ENCODE measurements at places on chromosomes 3 and 15.

DNA sequence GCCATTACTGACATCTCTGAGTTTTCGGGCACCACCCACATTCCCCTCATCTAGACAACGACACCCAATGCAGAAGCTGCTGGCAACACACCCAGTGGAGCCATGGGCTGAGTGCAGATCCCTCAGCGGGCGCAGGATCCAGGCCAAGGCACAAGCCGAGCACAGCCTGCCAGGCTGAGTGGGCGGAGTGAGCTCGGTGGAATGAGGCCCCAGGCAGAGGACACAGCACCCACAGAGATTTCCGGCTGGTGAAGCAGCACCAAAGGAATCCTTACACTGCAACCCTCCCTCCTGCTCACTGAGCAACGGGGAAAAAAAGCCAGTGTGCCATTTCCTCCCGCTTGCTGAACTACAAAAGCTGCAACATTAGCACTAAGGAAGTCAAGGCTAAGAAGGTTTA, 34.3 kb downstream of the ZMAT3 start:
- DNase-seq = no peak

DNA sequence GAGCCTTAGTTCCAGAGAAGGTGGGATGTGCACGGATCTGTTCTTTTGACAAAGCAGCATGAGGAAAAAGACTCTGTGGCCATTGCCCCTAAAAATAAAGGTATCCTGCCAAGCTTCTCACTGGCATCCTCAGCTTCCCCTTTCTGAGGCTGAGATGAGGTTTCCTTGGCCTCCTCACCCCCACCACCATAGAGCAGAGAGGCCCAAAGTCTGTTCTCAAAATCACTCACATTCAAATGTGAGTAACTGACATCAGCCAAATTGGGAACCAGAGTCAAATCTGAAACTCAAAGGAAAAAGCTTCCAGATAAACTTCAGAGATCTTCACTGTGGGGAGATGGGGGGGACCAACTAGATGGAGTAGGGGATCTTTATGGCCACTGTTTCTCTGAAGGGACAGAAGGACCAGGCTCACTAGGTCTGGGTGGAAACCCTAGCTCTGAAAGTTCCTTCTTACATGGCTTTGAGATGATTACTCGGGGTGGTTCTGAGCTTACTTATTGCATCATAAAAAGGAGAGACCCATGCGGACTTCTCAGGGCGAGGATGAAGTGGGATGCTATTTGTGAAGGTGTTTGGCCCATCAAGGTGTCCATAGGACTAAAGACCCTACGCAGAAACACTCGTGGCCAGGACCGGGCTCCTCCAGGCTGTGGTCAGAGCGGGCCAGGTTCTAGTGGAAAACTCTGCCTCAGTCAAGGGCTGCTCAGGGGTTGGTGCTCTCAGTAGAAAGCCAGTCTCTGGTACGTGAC, 61.5 kb upstream of the MEF2A start:
- no peak for DNase-seq

- DNase-seq = no peak
Measured at GRCh38 chr3:75906555-75907112, 121.3 kb upstream of the ZNF717 start.

DNA sequence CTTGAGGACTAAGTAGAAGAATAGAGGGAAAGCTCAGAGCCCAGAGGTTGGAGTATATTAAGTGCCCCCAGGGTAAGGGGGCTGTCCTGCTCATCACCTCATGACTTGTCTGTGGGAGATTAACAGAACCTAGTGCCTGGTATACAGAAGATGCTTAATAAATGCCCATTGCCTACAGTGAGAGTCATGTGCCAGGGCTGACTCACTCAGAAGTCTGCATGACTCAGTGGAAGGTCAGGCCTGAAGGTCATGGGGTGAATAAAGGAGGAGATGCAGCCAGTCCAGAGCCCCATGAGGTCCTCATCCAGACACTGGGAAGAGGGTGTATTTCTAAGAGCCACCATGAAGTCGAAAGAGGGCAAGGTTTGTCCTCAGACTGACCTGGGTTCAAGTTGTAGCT, 62.5 kb upstream of the TLE3 start:
- no peak for DNase-seq

GRCh38 chr15:47409038-47409437, 308.3 kb upstream of the SEMA6D start:
- DNase-seq = no peak

- DNase-seq = no peak
Measured at GRCh38 chr15:20358779-20359414, 182.7 kb downstream of the GOLGA6L6 start.

DNA sequence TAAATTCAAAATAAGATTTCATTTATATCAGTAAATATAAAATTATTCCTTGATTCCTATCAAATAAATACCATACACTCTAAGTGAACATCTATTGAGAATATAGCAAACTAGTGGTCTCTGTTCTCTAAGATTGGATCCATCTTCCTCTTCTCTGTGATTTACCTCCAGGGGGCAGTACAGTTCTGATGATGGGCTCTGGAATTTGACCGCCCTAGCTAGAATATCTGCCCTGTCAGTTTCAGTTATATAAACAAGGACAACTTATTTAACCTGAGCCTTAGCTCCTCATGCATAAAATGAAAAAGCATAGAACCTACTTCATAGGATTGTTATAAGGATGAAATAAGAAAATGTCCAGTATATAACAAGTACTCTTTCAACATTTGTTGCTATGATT, 171.1 kb upstream of the CCDC54 start:
- DNase-seq = no peak

DNA sequence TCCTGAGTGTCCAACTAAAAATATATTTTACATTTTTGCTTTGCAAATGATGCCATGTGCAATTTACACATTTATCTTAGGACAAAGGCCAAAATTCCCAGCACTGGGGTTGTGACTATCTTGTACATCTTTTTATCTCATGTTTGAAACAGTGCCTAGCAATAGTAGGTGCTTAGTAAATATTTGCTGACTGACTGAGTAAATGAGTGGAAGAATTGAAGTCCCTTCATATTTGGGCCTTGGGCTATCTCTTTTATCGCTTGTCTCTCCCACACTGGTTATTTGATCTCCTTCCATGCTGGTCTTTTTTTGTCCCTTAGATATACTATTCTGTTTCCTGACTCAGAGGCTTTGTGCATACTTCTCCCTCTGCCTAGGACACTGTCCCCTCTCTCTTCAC, 213.1 kb upstream of the GOLGA6L4 start:
- no peak for DNase-seq

GRCh38 chr3:100073714-100074307, 40.5 kb downstream of the FILIP1L start:
- peak; percentile 80 for DNase-seq

DNA sequence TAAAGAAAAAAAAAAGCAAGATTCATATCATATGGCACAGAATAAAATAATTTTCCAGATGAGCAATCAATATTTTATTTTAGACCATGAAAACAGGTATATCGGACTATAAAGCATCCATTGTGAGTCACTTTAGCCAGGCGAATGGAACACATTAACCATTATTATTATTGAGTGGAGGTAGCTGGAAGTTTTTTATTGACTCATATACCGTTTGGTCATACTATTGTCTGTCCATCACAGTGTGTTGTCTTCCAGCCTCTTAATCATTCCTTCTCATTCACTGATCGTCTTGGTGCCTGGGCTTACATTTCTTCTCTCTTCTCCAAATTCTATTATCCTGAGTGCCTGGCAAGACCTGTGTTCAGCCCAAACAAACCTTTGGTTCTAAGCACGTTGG, 634.8 kb downstream of the MECOM start:
- no peak for DNase-seq

DNA sequence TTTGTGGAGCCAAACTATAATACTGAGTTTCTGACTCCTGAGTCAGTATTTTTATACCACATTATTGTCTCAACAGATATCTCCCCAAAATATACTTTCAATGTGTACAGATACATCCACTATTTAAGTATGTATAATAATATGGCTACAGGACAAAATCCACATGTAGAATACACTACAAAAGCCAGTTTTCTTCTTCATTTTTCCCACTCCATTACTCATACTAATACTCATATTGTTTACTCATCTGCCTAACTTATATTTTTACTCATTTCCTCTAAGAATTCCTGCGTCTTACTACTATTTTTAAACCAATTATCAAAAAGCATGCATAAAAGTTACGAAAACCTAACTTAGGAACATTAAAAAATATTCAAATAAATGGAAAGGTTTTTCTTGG, 440.8 kb downstream of the ZNF385D start:
- no peak for DNase-seq

GRCh38 chr3:83946554-83946953, 1012.2 kb upstream of the CADM2 start:
- no peak for DNase-seq

- DNase-seq = no peak
Measured at GRCh38 chr15:60323322-60323721, 74.5 kb downstream of the ANXA2 start.

GRCh38 chr15:92954578-92954977, 54.5 kb downstream of the CHD2 start:
- DNase-seq = no peak

GRCh38 chr15:64521201-64521600, 60.8 kb downstream of the ZNF609 start:
- DNase-seq = no peak

GRCh38 chr3:189813647-189814240, 182.6 kb downstream of the TP63 start:
- no peak for DNase-seq

DNA sequence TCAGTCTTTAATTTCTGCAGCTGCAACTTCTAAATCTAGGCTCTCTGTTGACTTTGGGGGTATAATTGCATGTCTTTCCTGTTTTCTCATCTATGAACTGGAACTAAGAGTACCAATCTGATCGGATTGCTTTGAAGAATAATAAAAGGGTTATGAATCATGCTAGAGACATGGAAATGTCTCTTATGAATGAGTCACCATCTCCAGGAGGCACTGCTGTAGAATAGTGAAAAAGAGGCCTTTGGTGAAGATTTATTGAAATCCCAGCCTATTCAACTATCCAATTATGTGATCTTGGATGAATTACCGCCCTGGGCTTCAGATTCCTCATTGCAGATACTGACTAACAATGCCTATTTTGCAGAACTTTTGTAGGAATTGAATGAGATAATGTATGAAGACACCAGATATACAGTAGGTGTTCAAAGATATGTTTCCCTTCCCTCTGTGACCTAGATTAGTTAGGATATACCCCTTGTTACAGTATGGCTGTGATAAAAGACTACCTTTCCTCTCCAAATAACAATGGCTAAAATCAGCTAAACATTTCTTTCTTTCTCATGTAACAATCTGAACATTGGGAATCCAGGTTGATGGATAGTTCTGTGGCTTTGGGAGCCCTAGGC, 11.5 kb upstream of the CMTM8 start:
- DNase-seq = peak; percentile 34

DNA sequence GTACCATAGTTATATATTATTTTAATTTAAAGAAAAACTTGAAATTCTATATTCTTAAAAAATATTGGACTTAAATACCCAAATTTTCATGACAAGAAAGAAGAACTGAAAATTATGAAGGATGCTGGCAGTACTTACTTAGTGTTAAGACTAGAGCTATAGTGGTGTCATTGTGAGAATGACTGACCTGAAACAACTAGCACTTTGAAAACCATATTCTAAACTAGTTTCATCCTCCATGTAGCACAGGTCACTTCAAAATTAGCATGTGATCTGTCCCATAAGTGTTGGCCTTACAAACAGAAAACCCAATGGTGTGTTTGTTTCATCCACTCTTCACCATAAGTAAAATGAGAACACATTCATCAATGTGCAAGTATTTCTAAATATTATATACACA, 208.6 kb downstream of the ZIC4 start:
- no peak for DNase-seq

DNA sequence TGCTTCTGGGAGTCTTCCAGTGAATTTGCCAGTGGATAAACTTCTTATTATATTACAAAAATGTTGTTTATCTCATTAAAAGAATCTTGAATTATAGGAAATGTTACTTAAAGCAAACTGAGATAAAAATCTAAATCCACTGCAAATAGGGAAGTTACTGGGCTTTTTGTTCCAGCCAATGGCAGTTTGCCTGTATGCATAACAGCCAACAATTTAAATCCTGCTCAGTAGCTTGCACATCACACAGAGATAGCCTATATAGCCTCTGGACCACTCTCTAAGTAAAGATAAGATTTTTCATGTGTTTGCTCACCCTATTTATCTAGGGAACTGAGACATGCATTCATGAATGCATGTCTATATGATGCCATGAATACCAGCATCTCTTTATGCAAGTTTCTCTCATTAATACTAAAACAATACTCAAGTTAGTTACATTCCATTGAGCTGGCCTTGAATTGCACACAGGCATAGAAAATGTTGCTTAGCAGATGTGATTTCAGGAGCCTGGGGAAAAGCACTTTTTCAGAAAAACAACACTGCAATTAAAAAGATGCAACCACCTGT, 92.1 kb upstream of the GPR149 start:
- DNase-seq = no peak

GRCh38 chr3:32109256-32109655, 2.8 kb downstream of the GPD1L start:
- peak; percentile 11 for DNase-seq

DNA sequence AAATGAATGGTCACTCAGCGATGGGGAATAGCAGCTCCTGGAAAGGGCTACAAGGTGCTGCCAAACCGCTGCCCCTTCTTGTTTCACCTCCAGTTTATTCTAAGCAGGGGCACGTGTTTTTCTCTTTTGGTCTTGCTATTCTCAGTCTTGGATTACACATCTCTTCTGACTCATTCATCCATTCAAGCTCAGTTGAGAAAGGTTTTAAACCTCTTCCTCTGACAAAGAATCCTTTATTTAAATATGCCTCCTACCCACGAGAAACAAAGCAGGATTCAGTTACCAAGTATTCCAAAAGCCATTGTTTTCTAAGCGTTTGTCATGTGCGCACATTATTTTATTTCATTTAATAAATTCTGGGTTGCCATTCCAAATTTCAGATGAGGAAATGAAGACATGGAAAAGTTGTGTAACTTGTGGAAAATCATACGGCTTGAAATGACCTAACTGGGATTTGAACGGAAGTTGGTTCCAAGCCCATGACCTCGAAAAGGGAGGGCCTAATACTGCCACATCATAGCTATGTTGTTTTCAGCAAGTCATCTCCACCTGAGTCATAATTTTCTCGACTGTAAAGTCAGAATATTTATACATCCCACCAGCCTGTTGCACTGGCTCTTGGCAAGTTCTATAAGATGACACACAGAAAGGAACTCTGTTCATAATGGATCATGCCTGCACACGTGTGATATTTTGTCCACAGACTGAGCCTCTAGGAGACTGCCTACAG, 292.0 kb upstream of the SLCO3A1 start:
- peak; percentile 74 for DNase-seq

GRCh38 chr3:190338717-190339116, 16.5 kb upstream of the CLDN1 start:
- no peak for DNase-seq

- peak; percentile 2 for DNase-seq
Measured at GRCh38 chr3:130850044-130850797, 43.7 kb upstream of the ATP2C1 start.

DNA sequence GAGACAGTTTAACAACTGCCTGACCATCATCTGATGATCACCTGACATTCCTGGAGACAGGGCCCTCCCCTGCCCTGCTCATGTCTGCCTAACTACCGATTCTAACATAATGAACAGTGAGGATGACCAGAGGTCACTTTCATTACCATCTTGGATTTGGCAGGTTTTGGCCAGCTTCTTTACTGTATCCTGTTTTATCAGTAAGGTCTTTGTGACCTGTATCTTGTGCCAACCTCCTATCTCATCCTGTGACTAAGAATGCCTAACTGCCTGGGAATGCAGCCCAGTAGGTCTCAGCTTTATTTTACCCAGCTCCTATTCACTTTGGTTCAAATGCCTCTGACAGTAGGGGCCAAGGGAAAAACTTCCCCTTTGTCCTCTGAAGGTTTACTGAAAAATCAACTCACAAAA, 40.2 kb downstream of the METTL6 start:
- DNase-seq = no peak

All from fibroblast of skin of left quadriceps (primary cell).